ENCODE measurements at places on chromosomes 12 and 14.
A peak's percentile ranks its signal among the peaks of the same experiment; 100 is the strongest.

GRCh38 chr12:99253068-99253467 lies 394.5 kb upstream of the GARIN6 start:
- DNase-seq: no peak

- no peak for DNase-seq
These were observed 669.2 kb downstream of the DIO2 start for GRCh38 chr14:79542121-79542520.

DNA sequence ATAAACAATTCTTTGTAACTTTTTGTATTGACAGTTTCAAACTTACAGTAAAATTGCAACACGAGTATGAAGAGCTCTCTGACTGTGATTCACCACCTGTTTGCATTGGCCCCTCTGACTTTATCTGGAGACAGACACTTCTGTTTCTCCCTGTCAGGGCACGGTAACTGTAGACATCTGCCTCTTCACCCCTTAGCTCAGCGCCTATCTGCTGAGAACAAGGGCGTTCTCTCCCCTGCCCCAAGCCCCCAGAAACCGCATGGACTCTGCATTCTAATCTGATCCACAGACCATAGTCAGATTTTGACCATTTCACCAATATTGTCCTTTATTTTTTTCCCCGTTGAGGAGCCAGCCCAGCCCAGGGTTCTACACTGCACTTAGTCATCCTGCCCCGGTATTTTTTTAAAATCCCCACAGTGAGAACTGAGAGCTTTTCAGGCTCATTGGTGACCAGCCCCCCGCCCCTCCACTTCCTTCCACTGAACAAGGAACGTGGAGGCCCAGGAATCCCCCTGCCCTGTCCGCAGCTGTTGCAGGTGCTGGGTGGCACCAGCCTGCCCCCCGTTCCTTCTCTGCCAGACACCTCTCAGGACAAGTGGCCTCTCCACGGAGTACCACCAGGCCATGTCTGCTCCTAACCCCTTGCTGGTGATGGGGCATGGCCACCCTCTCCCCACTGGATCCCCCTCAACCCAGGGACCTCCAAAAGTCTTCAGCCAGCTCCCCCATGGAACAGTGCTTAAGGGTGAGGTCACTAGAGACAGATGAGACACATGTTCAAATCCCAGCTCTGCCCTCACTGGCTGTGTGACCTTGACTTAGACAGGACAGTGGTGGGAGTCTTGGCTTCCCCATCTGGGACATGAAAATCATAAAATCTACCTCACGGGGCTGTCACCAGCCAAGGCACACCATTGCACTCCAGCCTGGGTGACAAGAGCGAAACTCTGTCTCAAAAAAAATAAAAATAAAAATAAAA lies 11.2 kb downstream of the RHOF start:
- peak; percentile 45 for DNase-seq

- DNase-seq: no peak
These were observed 19.1 kb upstream of the SLC38A2 start for GRCh38 chr12:46391630-46392029.

DNA sequence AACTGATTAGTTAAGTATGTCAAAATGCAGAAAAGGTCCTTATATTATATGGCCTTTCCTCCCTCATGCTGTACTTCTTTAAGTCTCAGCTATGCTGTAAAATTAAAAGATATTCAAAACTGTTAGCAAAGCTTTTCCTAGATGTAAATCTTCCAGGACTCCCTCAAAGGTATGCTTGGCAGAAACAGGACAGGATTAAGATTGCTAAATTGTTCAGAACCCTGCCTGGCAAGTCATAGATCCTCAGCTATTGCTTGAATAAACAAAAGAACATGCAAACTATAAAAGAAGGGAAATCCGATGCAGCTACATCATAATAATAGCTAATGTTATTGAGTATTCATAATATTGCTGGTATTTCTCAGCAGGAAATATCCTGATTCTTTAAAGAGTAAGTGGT lies 322.6 kb downstream of the CCDC91 start:
- DNase-seq: no peak

GRCh38 chr12:109606320-109607028 lies 32.9 kb downstream of the MVK start:
- DNase-seq: no peak
